ENCODE measurements at places on chromosomes 5 and 9.

DNA sequence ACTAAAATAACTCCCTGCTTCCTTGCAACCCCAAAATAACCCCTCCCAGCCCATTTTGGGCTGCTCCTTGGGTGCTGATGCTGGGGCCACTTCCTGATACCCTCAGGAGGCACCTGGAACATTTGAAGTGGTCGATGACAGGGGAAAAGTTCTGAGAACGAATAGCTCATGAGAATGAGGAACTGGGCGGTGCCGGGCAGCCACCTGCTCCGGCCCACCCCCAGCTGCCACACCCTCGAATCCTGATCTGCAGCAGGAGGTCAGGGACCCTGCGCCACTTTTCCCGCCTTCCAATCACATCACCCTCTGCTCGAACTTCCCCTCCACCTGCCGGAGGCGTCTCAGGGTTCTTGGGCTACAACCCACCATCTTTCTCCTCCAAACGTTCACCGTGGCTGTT lies 19.7 kb downstream of the HRH2 start:
- no peak for DNase-seq

- DNase-seq, result no peak
Measured at GRCh38 chr9:1875921-1876448, 139.2 kb upstream of the SMARCA2 start.

DNA sequence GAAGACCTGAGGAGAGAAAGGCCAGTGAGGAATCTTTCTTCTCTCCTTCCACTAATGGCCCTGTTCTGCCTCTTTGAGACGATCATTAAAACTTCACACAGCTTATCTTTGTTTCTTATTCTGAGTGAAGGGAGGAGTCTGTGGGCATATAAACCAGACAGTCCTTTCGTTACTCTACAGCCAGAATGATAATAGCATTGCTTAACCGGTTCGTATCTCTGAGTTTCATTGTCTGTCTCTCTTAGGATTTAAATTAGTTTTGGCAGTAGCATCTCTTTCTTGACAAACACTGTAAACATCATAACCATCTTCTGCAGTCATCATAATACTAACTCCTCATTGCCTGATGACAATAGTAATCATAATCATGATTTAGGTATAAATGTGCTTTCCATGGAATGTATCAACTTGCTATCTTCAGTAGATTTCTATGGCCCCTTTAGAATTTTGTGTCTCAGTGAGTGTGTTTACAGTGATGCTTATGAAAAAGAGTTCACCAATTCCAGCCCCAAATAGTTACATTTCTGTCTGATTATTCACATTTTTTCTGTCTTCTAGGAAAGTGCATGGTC lies 618.8 kb upstream of the KLF4 start:
- no peak for DNase-seq

DNA sequence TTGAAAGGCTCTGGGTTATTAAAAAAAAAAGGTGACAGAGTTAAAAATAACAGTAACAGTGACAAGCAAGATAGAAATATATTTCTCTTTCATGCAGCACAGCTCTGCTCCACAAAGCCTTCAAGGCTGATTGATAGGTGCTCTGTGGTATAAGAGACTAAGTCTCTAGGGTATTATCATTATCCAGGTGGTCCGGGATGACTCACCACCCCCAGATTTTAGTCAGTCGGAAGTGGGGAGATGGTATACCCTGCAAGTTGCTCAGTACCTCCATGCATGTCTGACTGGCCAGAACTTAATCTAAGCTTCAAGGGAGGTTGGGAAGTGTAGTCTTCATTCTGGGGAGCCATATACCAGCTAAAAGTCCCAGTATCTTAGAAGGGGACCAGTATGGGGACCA lies 76.1 kb downstream of the SLC1A3 start:
- DNase-seq, result no peak

- DNase-seq, result no peak
Measured at GRCh38 chr5:3186736-3187405, 408.8 kb upstream of the IRX1 start.

- DNase-seq, result no peak
Measured at GRCh38 chr9:100499866-100500265, 26.9 kb downstream of the TMEFF1 start.

DNA sequence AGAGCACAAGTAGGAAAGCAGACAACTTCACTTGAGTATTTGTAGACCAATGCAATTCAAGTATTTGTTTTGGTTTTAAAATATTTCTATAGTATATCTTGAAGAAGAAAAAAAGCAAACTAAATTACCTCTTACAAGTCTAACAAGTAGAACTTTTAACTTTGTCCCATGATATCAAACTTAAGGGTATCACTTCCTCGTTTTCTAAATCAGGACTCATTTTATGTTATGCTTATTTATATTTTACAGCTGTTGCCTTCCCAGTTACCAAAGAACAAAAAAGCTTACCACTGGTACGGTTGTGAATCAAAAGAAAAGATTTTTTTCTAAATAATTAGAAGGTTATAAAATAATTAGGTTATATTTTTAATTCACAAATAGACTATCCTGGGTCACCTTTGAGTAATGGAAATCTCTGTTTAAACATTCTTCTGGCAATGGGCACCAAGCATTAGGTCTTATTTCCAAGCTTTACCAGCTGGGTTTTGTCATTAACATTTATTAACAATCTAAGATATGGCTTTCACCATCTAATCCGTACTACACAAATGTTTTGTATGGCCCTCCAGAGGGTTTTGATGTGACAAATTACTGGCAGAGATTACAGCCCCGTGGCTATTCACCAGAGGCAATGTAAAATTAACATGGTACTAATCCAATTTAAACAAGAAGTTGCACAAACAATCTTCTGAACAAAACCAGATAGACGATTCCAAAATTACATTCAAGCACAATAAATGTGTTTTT lies 63.6 kb downstream of the CEP120 start:
- no peak for DNase-seq

- no peak for DNase-seq
Measured at GRCh38 chr9:116181853-116182610, 28.4 kb downstream of the PAPPA start.

Measured in nucleus accumbens (tissue), 56 donors.